ENCODE measurements at places on chromosomes 11 and 22.

DNA sequence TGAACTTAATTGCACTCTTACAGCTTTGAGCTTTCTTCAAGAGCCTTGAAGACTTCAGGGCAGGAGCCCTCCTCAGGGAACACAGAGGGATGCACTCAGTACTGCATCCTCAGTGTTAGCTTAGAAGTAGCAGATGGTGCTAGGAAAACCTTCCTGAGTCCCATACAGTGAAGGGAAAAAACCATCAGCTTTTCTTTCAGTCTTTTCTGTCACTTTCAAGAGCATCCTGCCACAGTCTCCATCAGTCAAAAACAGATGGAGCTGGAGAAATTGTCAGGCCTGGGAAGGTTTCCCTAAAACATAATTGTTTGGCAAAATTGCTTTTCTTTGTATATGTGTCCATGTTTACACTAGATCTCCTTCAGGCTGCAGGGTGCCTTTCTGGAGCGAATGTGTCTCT, 384.1 kb downstream of the NELL1 start:
- DNase-seq: no peak

GRCh38 chr11:84103096-84103495, 816.9 kb upstream of the CCDC90B start:
- DNase-seq: peak; percentile 18

DNA sequence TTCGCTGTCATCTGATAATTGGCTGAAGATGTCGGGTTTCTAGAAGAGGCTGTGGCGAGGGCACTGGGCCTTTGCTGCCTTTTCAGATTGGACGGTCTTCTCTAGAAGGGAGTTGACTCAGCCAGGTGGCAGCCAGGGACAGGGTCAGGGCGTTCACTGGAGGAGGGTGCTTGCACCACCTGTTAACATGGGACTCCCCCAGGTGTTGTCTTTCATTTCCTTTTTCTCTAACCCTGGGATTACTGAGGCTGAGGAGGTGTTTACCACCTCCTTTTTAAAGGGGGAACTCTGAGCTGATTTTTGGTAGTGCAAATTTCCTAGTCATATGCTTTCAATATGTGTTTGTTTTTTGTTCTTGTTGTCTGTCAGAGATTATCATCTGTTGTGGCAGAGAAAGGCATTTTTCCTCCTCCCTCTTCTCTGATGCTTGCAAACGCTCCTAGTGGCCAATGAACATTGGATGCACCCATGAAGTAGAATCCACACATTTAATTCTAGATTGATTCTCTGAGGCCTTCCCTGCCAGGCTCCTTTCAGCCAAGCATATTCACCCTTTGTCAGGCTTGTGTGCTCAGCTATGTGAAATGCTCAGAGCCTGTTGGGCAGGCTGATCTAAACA, 54.1 kb downstream of the LDLRAD3 start:
- no peak for DNase-seq

DNA sequence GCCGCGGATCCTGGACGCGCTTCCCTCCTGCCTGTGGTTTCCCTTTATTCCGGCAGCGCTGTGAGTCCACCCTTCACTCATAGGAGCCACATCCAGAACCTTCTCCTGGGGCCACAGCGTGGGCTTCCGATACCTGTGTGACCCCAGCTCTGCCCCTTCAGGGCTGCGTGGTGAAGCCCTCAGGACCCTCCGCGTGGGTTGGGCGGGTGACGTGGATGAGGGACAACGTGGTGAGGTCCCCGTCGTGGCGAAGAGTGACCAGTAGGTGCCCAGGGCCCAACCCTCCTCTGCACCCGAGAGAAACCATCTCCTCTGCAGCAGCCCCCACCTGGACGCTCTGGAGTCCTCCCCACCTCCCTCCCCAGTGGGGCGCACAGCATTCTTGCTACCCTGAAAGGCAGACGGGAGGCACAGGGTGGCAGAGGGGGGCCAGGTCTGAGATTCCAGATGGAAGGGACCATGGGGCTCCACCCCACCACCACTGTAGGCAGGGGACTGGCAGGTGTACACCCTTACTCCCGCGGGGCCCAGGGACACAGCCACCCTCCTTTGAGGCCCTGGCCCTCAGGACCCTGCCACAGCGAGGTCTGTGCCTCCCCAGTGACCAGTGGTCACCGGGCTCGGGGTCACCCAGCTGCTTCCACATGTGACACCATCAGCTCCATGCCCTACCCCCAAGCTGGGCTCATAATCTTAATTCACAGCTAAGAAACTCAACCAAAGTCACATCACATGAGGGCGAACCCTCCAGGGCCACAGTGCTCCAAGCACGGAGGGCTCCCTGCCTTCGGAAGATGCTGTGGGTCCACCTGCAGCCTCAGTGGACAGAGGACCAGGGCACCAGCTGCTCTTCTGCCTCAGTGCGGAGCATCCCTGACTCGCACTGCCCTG, 3.4 kb upstream of the ZBED4 start:
- DNase-seq: no peak

DNA sequence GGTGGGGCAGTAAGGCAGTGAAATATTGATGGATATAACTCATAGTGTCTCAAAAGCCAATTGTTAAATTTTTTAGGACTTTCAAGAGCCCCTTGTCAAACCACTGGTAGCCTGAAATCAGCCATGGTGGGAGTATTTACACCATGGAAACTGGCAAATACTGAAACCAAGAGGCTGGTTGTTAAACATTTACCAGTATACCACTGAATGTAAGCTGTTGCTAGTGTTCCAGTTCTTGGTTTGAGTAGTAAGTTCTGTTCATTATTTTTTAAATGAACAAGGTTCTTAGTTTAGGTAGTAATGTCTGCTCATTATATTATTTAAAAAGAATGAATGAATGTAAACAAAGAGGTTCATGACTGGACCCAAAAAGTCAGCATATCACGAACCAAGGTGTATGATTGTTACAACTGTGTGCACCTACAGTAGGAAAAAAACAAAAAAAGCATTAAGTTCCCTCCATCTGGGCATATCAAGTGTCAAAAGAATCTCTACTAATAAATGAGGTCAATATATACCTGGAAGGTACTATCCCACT, 4.5 kb upstream of the EIF3F start:
- DNase-seq: no peak

DNA sequence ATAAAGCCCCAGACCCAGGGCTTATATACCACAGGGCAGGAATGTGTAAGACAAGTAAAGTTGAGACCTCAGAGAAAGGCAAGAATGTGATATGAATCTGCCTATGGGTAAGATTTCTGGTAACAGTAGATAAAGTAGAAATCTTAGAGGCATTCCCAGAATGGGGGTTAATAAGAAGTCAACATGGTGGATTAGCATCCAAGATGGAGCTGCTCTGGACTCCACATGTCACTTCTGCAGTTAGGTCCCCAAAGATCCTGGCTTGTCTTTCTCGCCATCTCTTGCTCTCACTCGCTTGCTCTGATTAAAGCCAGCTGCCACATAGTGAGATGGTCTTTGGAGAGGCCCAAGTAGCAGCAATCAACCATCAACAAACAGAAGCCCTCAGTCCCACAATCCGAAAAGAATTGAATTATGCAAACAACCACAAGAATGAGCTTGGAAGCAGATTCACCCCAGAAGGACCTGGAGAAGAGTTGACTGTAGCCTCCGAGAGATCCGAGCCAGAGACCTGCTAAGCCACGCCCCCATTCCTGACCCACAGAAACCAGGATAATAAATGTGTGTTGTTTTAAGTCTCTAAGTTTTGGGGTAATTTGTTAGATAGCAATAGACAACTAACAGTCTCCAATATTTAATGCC, 5.4 kb upstream of the C11orf86 start:
- DNase-seq: no peak

DNA sequence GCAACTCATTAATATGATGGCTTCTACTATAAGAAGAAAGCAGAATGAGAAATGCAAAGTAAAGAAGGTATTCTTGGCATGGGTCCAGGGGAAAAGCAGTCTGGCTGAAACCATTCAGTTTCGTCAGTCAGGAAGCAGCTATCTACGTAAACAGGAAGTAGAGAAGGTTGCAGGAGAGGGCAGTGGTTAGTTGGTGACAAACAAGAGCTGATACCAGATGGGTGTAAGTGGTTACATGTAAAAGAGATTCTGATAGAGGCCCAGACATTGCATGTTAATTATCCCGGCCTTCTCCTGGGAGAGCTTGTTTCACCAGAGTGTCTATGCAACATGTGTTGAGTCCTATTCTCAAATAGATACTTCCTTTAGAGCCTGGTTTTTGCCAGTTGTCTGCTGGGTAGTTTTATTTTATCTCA, 58.4 kb upstream of the PSMA1 start:
- DNase-seq: peak; percentile 15

DNA sequence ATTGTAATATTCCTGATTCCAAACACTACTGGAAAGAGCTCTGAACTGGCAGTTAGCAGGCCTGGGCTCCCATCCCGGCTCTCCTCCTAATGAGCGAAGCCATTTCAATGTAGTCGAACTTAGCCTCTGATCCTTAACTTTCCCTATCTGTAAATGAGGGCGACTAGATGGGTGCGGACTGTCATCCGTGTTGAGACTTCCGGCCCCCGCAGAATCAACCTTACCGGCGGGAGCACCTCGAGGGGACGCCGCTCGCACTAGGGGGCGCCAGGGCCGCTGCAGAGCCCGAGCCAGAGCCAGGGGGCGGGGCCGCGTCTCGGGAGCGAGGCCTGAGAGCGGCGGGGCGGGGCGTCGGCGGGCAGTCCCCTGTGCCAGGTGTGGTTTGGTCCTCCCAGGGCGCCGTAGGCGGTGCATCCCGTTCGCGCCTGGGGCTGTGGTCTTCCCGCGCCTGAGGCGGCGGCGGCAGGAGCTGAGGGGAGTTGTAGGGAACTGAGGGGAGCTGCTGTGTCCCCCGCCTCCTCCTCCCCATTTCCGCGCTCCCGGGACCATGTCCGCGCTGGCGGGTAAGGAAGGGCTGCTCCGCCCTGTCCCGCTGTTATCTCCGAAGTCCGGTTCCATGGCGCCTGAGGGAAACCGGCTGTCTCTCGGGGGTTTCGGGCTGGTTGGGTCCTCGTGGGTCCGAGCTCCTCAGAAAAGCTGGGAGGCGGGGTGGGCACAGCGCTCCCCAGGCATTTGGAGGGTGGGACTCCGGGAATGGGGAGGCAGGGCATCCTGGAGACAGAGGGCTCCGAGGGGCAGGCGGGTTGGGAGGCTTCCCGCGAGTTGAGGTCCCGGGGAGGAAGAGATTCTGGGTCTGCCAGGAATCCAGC, at the start of gene LIMK2:
LIMK2 (plus strand) TSS at position 437 of the 869 bp plus-strand sequence; CDS start at position 548, 111 bp downstream.
- peak; percentile 91 for DNase-seq

DNA sequence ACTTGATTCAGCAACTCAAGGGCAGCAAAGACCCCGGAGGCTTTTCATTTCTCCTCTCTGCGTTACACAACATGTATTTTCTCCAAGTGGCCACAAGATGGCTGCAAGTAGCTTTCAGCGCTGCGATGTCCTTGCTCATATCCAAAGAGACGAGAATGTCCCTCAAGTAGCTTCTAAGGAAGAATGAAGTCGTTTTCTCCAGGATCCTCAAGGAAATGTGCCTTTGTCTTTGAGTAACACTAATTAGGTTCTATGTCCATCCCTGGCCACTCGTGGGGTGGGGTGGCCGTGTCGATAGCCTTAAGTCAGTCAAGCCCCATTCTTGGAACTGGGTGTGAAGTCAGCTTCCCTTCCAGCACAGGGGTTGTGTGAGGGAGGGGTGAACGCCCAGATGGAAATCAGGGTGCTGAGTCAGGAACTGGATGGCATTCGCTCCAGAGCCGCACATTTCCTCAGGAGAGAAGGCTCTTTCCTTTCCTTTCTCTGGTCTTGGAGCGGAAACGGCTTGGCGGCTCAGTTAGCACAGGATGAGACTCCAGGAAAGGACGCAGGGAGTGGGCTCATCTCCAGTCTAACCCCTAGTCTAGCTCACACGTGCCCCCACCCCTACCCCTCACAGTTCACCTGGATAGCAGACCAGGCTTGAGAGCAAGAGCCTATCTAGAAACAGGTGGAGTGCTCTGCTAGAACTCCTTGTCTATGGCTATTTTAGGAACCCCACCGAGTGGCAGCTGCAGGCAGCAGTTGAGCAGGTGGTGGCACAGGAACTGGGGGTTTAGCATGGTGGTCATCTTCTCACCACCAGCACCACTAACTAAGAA, 44.3 kb downstream of the NNMT start:
- DNase-seq: peak; percentile 86

DNA sequence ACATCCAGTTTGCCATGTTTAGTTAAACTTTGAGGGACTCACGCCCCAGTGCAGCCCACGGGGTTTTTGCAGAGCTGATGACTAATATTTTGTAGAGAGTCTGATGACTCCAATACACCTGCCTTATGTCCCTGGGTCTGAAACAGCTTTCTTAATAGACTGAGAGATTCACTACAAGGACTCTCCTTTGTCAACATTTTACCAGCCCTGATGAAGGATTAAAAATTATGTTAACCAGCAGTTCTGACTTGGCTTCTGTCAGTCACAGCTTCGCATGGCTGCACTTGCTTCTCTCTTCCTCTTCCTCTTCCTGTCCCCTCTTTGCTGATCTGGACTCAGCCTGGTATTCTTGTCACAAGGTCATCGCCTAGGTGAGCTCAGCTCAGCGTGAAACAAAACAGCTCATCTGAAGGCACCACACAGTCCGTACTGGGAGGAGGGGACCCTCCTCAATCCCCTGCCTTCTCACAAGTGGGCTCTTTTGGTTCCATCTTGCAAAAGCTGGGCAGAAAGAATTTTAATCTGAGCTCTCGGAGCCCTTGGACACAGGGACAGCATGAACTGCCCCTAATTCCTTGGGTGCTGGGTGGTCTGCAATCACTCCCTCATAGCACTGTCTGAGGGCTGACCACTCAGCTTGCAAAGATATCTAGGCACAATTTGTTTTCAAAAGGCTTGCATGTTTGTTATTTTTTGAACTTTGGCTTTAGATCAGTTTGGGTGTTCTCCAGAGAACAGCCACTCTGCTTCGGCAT, 38.1 kb upstream of the POU2AF1 start:
- no peak for DNase-seq

DNA sequence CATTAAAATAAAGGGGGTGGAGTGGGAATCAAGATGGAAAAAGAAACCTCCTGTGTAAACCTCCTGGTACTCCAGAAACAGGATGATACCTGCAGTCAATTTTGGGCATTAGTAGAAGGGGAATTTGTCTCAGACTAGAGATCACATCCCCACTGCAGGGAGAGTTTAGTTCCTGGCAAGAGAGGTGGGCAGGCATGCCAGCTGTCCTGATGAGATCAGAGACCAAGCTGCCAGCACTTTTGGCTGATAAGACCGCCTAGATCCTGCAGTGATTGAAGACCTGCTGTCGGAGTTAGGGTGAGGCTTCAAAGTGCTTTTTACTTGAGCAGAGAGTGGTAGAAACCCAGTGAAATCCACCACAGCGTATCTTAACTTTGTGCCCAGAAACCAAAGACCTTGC, 29.7 kb upstream of the NELL1 start:
- DNase-seq: no peak

GRCh38 chr11:43547889-43548381, 132.6 kb upstream of the HSD17B12 start:
- DNase-seq: peak; percentile 87

DNA sequence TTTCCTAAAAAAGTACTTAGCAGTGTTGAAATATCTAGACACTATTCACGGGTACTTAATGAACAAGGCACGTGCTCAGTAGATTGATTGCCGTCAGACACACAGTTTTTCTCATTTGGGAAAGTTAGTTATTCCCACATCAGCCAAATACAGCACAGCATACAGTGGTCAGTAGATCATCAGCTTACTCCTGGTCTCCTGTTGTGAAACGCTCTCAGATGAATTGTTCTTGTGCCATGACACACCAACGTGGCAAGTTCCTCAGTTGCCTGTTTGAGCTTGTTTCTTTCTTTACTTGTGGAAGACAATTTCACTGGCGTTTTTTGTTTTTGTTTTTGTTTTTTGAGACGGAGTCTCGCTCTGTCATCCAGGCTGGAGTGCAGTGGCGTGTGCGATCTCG, 8.6 kb downstream of the TAB1 start:
- DNase-seq: no peak

Measured in NCI-H1417 (cell line).